HuH-7.5 (cell line): ENCODE measurements at places on chromosomes 7 and 10.

DNA sequence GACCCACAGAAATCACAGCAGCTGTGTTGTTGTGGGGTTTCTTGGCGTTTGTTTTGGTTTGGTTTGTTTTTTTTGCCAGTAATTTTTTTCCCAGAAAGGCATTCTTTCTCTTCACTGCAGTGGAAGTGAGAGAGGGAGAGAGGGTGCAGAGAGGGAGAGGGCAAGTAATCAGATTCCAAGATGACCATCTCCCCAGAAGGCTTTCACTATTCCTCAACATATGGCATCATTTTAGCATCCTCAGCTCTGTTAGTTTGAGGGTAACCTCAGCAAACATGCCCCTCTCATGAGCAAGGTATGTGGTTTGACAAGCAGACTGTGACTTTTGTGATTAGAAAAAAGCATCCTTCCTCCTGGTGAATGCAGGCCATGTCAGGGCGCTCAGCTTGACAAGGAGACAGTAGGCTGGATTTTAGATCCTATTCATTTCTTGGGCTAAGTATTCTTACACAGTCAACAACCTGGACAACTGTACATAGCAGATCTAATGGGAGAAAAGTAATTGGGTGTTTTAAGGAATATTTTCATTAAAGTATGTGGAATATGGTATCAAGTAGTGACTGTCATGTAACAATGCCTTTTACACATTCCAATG, 86.3 kb upstream of the PIK3CG start:
- DNase-seq = no peak

- DNase-seq = no peak
Observed at GRCh38 chr7:26696161-26696560, 168.2 kb downstream of the SKAP2 start.

- no peak for DNase-seq
Observed at GRCh38 chr7:149849174-149849573, 11.0 kb downstream of the ZNF862 start.

- DNase-seq = no peak
Observed at GRCh38 chr10:70615784-70616522, 13.4 kb upstream of the PRF1 start.

- DNase-seq = no peak
Observed at GRCh38 chr10:48456808-48457761, 147.8 kb downstream of the ARHGAP22 start.

- no peak for DNase-seq
Observed at GRCh38 chr10:132162590-132163277, 24.0 kb upstream of the DPYSL4 start.

DNA sequence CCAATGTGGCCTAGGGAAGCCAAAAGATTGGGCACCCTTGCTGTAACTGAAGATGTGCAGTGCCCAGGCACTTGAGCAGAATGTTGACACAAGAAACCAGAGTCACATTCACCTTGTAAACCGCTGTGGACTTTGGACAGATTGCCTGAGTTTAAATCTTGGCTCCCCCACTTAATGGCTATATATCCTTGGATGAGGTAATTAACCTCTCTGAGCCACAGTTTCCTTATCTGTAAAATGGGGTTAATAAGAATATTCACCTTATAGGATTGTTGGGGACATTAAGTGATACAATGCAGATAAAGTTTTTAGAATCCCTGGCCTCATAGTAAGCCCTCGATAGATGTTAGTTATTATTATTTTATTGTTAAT, 331.0 kb downstream of the LRMDA start:
- DNase-seq = no peak

- DNase-seq = no peak
Observed at GRCh38 chr10:31708474-31708873, 220.2 kb downstream of the ARHGAP12 start.

DNA sequence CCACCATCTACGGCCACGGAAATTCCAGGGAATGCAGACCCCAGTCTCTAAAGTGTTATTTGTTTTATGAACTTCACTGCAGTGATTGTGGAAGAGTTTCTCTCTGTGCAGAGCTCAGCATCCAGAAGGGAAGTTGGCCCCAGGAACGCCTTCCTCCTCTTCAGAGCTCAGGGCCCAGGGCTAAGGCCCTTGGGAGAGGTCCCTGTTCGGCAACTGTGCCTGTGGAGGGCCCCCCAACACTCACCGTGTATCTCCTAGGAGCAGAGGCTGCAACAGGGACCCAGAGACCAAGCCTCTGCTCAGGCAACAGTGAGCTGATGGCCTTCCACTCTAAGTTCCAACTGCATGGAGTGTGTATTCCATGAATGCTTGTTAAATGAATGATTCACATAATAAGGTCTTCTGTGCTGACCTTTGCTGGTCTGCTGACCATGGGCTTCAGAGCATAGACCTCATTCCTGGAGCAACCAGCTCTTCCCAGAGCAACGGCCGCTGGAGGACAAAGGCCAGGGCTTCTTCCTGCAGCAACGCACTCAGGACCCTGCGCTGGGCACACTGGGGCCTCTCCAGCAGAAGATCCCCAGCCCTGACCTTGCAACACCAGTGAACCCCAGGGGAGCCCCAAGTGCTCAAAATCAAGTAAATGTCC, 7.7 kb downstream of the DIP2C start:
- DNase-seq = no peak

DNA sequence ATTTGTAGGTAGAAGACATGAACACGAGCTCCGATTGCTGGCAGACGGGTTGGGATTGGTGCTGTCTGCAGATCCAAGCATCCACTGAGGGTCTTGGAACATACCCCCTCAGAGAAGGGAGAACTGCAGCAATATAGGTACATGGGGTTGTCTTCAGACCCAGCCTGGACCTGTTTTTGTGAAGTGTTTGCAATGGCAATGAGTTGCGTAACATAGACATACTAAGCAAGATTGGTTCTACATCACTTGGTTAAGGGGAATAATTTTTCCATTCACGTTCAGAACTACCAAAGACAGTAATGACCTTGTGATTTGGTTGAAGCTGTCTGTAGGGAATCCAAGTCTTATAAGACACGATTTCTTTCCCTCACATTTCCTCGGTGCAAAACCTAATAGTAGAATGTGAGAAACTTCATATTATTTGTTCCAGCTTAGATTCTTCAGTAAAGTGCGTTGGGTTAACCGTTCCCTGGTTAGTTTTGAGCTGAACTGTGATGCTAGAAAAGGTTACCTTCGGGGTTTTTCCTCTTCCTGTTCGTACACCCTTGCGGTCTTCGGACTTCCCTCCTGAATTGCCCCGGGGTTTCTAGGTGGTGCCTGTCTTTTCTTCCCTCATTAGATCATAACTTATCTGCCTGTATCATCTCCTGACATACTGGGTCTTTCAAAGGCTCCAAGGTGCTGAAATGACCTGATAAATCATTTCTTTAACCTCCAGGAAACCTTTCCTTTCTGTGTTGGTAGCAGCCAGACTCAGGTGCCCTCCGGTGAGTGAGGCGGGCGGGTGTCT, 14.4 kb downstream of the PROSER2 start:
- DNase-seq = no peak

GRCh38 chr7:45663167-45663921, 89.2 kb downstream of the ADCY1 start:
- DNase-seq = peak; percentile 43

DNA sequence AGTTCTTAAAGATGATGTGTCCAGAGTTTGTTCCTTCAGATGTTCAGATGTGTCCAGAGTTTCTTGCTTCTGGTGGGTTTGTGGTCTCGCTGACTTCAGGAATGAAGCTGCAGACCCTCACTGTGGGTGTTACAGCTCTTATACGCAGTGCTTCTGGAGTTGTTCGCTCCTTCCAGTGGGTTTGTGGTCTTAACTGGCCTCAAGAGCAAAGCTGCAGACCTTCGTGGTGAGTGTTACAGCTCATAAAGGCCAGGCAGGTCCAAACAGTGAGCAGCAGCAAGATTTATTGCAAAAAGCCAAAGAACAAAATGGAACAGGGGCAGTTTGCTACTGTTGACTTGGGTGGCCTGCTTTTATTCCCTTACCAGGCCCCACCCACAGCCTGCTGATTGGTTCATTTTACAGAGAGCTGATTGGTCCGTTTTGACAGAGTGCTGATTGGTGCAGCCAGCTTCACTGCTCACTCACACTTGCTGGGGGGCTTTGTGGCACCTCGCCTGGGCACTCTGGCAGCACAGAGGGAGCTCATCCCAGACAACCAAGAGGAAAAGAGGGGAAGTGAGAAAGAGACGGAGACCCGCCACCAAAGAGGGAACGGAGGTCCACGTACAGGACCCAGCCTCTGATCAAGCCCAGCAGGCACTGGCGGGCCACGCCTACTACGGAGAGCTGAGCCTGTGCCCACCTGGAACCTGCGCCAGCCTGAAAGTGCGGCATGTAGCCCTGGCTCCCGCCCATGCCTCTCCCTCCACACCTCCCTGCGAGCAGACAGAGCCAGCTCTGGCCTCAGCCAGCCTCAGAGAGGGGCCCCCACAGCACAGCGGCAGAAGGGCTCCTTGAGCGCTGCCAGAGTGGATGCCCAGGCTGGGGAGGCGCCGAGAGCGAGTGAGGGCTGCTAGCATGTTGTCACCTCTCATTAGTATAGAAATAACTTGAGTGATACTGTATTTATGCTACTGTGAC, 55.8 kb upstream of the SEMA3C start:
- no peak for DNase-seq

GRCh38 chr7:8229927-8230326, 32.0 kb downstream of the ICA1 start:
- DNase-seq = no peak

DNA sequence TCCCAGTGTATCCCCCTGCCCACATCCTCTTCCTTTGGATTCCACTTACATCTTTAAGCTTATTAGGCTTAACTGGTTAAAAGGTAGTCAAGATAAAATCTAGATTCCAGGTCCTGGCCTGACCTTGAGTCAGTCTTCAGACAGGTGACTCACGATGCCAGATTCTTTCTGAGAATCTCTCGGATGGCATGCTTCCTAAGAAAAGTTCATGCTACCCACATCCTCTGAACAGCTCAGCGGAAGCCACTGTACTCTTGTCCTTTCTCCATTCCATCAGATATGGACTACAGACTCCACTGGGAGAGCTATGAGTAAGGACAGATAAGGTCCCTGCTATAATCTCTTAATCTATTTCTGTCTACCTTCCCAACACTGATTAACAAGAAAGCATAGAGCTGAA, 43.4 kb downstream of the DNMBP start:
- DNase-seq = no peak

- DNase-seq = no peak
Observed at GRCh38 chr7:158550886-158551452, 36.7 kb downstream of the PTPRN2 start.
